ENCODE measurements at places on chromosomes 5 and 9.

DNA sequence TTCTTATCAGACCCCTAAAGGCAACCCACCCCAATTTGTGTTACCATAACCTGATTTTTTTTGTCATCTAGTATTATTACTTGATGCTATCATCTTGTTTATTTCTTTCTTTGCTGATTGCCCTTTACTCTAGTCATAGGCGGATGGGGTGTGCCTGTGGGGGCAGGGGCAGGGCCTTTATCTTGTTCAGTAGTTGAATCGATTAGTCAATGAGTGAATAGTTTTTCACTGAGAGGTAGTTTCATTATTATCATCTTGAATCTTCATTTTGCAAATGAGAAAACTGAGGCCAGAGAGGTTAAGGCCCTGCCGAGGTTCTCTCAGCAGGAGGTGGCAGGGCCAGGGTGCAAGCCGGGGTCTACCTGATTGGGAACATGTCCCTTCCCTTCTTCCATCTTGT is 9.4 kb upstream of the GM2A start:
- no peak for DNase-seq

DNA sequence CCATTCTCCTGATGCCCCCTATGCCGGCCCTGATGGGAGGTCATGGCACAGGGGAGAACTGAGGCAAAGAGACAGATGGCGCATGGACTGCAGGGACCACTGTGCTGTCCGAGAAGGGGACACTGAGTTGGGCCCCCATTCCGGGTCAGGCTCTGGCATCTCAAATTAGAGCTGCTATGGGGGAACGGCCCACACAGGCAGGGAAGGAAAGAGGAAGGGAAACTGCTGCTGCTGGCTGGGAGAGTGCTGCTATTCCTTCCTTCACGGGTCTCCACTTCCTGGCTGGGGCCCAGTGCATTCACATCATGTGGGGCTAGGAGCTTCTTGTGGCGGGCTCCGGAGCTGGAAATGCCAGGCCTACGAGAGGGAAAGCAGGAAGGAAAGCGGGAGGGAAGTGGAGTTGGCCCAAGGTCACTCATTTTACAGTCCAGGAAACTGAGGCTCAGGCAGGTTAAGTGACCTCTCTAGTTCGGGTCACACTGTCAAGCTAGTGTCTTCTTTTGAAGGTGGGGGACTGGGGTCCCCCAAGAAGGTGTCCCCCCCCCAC is 1.3 kb upstream of the CARD19 start:
- no peak for DNase-seq

DNA sequence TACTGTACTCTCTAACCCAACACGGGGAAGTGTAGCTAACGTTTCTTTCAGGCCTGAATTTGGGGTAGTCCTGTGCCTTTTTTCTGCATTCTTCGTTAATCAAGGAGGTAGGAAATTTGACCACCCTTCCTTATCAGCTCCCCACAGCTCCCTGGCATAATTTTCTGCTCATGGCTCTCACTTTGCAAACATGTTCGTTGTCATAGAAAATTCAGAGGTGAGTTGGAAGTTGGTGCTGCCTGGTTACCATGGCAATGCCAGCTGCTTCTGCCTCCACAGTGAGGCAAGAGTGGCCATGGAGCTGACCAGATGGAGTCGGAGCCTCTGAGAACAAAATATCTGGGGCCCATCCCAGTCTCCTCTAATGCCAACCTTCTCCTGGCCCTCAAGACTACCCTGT is 116.6 kb upstream of the BOD1 start:
- DNase-seq = no peak

DNA sequence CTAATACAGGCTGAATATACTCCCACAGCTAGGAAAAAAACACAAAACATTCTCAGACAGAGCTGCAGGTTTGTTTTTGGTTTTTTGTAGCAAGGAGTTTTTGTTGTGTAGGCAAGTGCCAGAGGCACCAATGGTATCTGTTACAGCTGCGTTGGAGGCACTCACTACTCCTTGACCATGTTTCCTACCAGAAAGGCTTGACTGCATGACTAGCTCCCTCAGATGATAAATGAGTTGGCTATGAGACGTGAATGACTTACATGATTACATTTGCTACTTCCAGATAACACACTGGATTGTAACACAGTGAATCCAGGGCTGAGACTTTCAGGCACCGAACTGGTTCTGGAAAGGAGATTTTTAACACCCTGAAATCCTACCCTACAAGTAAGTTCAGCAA is 18.8 kb downstream of the GZMK start:
- DNase-seq = no peak

GRCh38 chr9:114484854-114485443 is 20.3 kb downstream of the WHRN start:
- peak; percentile 73 for DNase-seq

GRCh38 chr9:105024529-105024928 is 96.6 kb upstream of the ABCA1 start:
- DNase-seq = no peak

DNA sequence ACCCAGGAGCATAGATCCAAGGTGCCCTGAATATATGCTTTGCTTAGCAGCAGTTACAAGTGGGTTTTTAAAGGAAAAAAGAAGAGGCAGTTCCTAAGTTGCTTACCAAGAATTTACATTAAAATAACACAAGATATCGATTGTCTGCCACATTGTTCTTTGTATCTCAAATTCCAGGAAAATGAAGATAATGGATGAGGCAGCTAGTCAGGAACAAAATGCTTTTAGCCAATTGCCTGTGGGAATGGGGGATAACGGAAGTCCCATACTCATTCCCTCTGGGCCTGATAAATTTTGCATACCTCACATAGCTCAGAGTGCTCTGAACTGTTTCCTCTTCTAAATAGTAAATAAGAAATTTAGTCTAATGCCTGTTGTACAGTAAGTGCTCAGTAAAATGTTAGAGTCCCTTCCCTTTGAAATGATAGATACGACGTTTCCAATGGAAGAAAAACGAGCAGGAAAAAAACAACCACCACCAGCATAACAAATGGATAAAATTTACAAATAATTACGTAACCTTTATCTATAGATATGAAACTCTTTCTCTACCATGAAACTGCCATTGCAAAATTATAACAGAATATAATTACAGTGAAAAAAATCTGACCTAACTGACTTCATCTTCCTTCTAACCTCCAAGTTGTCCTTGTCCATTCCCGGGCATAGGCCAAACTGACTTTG is 35.5 kb upstream of the TENT2 start:
- no peak for DNase-seq

- no peak for DNase-seq
These were observed 232.8 kb downstream of the ARHGEF28 start for GRCh38 chr5:73858776-73859175.

DNA sequence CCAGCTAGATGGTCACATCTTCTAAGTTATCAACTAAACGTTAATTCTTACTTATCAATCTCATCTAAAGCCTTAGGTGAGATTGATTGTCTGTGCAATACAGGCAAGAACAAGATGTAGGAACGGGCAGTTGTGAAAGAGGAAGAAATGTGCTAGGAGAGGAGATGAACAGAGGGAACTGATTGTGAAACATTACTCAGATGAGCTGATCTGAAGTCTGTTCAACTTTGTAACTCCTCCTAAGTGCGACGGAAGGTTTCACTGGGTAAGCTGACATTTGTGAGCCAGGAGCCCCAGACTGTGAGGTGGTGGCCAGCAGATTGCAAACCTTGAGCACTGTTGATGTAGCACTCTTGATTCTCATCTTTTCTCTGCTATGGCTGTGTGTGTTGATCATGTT is 204.1 kb downstream of the CD180 start:
- no peak for DNase-seq

- DNase-seq = no peak
These were observed 587 bp downstream of the OR2Y1 start for GRCh38 chr5:180739271-180739670.

- DNase-seq = no peak
These were observed 52.9 kb upstream of the VLDLR start for GRCh38 chr9:2568689-2569088.

- no peak for DNase-seq
These were observed 108.6 kb downstream of the TRIO start for GRCh38 chr5:14251733-14252132.

DNA sequence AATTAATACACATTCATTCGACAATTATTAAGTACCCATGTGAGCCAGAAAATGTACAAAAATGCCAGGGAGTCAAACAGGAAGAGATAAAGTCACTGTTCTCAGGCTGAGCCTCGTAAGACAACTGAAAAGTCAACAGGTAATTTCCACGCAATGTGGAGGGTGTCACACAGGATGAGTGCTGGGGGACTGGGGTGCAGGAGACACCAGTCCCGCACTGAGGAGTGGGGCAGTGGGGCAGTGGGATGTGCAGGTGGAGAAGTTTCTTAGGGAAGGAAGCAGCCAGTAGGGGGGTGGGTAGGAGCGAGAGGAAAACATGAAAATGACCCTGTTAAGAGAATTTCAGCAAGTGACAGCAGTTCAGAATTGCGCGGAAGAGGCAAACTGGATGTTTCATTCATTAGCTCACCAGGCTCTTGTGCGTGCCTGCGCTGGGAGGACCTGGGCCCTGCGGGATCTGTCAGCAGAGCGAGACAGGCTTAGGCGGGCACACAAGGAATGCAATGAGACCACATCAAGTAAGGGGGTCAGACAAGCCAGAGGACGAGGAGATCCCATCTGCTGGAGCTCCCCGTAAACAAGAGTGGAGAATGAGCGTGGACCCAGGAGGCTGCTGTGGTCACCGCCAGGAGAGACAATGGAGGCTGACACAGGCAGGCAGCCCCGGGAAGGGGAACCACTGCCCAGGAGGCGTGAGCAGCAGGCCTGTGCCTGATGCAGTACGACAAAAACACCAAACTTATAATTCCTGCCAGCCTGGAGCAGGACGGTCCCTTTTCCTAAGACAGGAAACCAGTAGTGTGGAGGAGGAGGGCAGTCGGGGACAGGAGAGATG is 21.0 kb downstream of the CAMSAP1 start:
- no peak for DNase-seq

DNA sequence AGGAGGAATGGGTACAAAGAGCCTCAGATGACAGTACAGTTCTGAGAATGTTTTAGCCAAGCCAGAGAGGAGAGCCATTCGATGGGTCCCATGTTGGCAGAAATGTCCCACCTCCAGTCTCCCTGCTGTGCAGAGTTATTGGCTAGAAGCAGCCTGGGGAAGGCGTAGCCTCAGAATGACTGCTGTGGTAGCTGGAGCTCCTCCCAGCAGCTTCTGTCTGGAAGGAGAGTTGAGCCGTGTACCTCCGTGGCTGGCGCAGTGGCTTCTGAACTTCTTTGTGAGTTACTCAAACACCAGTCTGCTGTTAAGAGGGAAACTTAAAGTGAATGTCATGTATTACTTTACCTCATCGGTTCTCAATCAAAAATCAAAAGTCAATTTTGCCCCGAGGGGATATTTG is 193.3 kb upstream of the SNX2 start:
- no peak for DNase-seq

- DNase-seq = no peak
These were observed 136.9 kb downstream of the PCSK5 start for GRCh38 chr9:76027416-76027815.

DNA sequence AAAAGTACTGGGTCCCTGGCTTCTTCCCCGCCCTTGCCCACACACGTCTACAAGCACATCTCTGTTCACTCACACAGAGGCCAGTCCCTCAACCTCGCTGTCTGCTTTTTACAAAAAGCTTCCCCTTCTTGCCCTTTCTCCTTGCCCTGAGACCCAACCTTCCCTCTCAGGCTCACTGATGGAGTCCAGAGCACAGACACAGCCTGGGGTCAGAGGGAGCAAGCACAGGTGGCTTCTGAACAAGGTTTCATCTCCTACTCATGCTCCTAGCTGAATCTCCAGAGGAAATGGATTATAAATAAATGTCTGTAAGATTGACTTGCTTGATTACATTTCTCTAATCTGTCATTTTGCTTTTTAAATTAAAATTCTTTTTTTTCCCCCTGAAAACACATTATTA is 101.8 kb downstream of the ICE1 start:
- no peak for DNase-seq

GRCh38 chr5:9540791-9541190 is 5.1 kb downstream of the SEMA5A start:
- DNase-seq = no peak

- DNase-seq = no peak
These were observed 85.6 kb upstream of the GHR start for GRCh38 chr5:42337607-42338006.

GRCh38 chr5:137933491-137933911 is 44.2 kb downstream of the PKD2L2 start:
- no peak for DNase-seq

DNA sequence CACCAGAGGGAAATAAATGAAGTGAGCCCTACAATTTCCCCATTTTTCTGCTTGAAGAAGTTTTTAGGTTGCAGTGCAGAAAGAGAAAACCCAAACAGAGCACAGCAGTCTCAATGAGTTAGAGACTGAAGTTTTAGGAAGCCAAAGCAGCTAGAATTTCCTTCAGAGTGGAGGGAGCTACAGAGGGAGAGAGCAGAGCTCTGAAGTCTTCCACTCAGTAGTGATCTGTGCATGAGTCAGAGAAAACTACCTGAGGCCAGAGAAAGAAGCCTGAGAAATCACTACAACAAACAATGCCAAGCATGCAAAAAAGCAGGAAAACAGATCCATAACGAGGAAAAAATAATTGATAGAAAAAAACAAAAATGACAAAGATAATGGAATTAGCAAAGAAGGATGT is 17.9 kb upstream of the NDUFB6 start:
- DNase-seq = no peak

GRCh38 chr9:78031444-78031892 is at the start of gene GNAQ:
TSS of gene GNAQ (minus strand) at chr9:78031811. CDS start at chr9:78031235, 576 bp downstream.
- DNase-seq = no peak

GRCh38 chr5:147731431-147732290 is 50.9 kb downstream of the JAKMIP2 start:
- no peak for DNase-seq

GRCh38 chr9:30630459-30630858 is 1754.0 kb upstream of the ACO1 start:
- DNase-seq = no peak

- no peak for DNase-seq
These were observed 243.3 kb upstream of the VLDLR start for GRCh38 chr9:2378266-2378665.

DNA sequence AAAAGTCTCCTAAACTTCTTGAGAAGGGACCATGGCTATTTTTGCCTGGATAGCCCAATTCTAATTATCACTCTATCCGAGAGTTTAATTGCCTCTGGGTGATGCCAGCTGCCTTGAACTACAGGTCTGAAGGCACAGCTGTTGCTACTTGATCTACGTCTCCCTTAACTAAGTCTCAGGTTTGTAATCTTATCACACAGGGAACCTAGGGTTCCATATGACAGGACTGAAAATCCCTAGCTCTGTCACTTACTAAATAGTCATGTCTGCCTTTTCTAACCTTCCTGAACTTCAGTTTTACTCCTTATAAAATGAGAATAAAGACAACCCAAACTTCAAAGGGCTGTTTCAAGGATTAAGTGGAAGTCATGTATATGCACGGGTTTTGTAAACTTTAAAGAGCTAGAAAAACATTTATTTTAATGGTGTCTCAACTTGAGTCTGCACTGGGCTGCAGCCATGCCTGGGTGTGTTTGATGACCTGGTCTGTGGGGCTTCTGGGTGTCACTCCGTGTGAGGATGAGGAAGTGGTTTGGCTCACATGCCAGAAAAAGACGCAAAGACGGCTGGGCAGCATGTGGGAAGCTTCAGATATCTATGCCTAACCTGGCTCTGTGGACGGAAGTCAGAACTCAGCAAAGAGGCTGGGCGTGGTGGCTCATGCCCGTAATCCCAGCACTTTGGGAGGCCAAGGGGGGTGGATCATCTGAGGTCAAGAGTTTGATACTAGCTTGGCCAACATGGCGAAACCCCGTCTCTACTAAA is 129.3 kb upstream of the SLC44A1 start:
- DNase-seq = no peak

Data from HCT116 (cell line).